ENCODE measurements at places on chromosomes 11 and 22.

GRCh38 chr11:62131170-62131464 lies 7.3 kb downstream of the INCENP start:
- DNase-seq = no peak

- no peak for DNase-seq
These were observed 949 bp downstream of the TP53AIP1 start for GRCh38 chr11:128941573-128942271.

GRCh38 chr22:38180841-38181452 lies 683 bp downstream of the PLA2G6 start:
- peak; percentile 83 for DNase-seq

GRCh38 chr11:109808569-109808968 lies 284.6 kb upstream of the ZC3H12C start:
- DNase-seq = peak; percentile 57
